ENCODE measurements at places on chromosomes 11 and 22. TPM values are rescaled to one million over a fixed set of nuclear protein-coding genes. Genes with fewer than 3 reads are reported as not detected.

Gene OPCML
- not detected for total RNA-seq

Gene RANBP1
- total RNA-seq: 524 TPM

- no peaks in the 10 kb centered on the region for H3K36me3 ChIP-seq
- H3K27me3 ChIP-seq: no peaks in the 10 kb centered on the region
- no peak overlapping the region for H3K4me3 ChIP-seq
Observed at GRCh38 chr11:80815752-80816453, 1375.1 kb upstream of the TENM4 start.

- no peak overlapping the region for H3K4me3 ChIP-seq
- no peaks in the 10 kb centered on the region for H3K27me3 ChIP-seq
- H3K36me3 ChIP-seq: no peaks in the 10 kb centered on the region
- H3K4me1 ChIP-seq: no peaks in the 10 kb centered on the region
Observed at GRCh38 chr11:105827906-105828305, 194.1 kb downstream of the MSANTD4 start.

- DNase-seq: no peak
- peaks cover 3% of the 10 kb centered on the region for H3K27me3 ChIP-seq
- H3K4me3 ChIP-seq: peak overlapping the region; percentile 85
Observed at GRCh38 chr11:46345131-46345597, 2.1 kb upstream of the DGKZ start.

DNA sequence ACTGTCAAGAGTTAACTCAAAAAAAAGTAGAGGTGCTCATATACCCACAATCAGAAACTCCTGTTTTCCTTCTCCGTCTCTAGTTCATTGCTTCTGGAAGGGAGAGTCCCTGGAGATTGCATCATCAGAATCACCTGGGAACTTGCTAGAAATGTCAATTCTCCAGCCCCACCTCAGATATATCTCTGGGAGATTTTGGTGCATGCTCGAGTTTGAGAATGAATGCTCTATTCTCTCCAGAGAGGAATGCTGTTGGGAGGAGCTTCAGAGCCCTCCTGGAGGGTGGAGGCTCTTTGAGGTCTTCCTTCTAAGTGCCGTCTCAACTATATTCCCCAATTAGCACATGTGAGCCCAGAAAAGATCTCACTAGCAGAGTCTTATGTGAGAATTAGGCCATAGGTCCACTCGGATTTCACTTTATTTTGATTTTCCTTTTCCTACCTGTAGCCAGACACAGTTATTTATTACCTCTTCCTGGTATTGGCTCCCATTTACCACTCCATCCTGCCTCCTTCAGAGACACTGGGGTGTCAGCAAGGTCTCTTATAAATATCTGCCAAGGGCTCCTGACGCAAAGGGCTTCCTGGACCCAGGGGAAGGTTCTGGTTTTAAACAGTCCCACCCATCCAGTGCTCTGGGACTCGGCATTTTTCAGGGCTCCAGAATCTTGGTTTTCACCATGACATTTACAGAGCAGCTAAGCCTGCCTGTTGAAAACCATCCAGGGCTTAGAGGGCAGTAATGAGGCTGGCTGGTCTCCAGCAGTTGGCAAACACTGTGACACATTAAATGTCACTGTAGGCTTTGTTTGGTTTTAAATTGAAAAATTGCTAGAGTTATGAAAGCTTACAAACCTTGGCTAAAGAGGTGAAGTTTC lies 136.2 kb downstream of the CD44 start:
- DNase-seq: no peak
- peaks cover 4% of the 10 kb centered on the region for H3K36me3 ChIP-seq
- H3K4me1 ChIP-seq: peaks cover 61% of the 10 kb centered on the region
- H3K4me3 ChIP-seq: no peak overlapping the region

Gene POU2AF2
- not detected for total RNA-seq

Gene DAGLA
- total RNA-seq: 0.20 TPM

Gene UPB1
- total RNA-seq: 0.21 TPM

DNA sequence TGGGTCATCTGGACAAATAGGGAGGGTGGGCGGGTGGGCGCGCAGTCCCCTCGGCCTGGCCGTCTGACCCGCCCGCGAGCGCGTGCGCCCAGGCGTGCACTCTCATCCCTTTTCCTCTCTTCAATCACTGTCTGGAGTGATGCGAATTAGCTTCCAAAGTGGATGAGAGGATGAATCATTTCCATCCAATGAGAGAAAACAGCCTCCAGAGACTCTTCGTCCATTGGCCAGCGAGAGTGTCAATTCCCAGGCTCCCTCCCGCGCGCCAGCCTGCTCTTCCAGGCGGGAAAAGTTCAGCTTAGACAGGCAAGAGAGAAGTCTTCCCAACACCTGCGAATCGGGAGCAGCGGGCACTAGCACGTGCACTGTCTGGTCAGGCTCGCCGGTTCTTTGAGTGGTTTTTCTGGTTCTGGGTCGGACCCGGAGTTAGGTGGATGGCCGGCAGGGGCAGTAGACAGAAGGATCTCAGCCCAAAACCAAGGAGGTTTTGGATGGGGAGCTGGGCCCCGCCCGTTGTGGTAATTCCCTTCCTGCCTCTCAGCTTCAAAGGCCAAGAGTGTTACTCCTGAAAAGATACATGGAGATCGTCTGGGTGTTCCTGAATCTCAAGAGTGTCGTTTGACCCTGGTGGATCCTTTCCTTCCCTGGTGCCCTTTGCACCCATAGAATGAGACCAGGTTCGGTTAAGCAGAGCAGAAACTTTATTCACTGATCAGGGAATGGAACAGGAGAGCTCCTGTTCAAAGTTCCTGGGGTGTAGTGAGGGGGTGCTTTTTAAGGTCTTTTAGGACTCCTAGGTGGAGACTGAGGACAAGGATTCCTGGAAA lies 33.4 kb upstream of the GLYATL1 start:
- peaks cover 52% of the 10 kb centered on the region for H3K27me3 ChIP-seq
- no peaks in the 10 kb centered on the region for H3K4me1 ChIP-seq
- H3K4me3 ChIP-seq: no peak overlapping the region
- DNase-seq: no peak

- no peaks in the 10 kb centered on the region for H3K4me1 ChIP-seq
- H3K27ac ChIP-seq: peak overlapping the region; percentile 52
- H3K27me3 ChIP-seq: peaks cover 55% of the 10 kb centered on the region
- DNase-seq: no peak
Observed at GRCh38 chr11:45662665-45663485, 2.5 kb downstream of the CHST1 start.

Measured in activated T-helper 1 cell treated with anti-CD3 and anti-CD28 coated beads, Interleukin-12 subunit alpha, Interleukin-12 subunit beta, Interleukin-2, Interleukin-4 antibody, amounts not matched to agents 30 ng/mL and 10 ng/mL and 1 ng/mL, durations not matched to agents 14 hours and 24 hours and 36 hours (primary cell).